ENCODE measurements at places on chromosomes 12 and 14.
A peak's percentile ranks its signal among the peaks of the same experiment; 100 is the strongest.

DNA sequence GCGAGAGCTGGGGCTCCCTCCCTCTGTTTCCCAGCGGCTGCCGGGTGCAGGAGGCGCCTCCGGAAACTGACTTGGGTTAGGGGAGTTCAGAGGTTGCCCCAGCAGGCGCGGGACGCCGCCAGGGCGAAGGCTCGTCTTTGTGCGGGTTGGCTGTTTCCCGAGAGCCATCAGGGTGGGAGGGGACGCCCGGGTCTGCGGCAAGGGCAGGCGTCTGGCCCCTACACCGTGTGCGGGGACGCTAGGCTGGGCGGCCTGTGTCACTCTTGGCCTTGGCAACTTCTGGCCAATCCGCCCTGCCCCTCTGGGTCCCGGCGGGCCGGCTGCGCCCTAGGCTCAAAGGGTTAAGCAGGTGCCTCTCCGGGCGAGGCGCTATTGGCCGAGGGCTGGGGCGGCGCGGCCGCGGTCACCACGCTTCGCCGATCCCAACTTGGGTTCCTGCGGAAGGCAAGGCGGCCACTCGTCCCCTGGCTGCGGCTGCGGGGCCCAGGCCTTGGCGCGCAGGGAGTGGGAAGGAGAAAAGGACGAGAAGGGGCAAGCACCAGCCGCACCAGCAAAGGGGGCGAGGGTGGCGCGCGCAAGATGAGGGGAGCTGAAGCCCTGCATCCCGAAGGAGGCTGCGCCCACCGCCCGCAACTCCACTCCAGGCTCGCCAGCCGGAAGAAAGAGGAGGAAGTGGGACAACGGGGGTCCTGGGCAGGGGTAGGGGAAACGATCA, 5.6 kb upstream of the NPAS3 start:
- peak; percentile 19 for DNase-seq

- DNase-seq, result no peak
These were observed 31.9 kb downstream of the SERPINA1 start for GRCh38 chr14:94356379-94357056.

- DNase-seq, result peak; percentile 75
These were observed 1.6 kb upstream of the ACOT6 start for GRCh38 chr14:73610687-73611086.

- DNase-seq, result no peak
These were observed 2.7 kb downstream of the CGRRF1 start for GRCh38 chr14:54512393-54512792.

GRCh38 chr12:113416091-113416754, 6.0 kb upstream of the SDSL start:
- no peak for DNase-seq

- DNase-seq, result no peak
These were observed 56.4 kb downstream of the PRKCH start for GRCh38 chr14:61377749-61378148.

DNA sequence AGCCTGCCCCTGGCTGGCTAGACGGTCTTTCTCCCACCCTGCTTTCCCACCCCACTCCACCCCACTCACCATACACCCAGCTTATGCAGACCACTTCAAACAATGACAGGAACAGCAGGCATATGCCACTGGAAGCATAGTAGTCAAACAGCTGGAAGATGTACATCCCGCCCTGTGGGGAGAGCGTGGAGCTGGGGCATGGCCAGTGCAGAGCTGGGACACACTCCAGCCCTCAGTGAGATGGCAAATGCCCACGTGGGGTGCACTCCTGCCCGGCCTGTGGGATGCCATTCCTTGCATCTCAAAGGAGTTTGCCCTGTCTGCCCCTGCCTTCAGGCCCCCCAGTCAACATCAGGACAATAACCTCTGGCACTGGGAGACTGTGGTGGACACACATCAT, 18.8 kb downstream of the SLC6A12 start:
- DNase-seq, result no peak

- no peak for DNase-seq
These were observed 1415.6 kb downstream of the LRFN5 start for GRCh38 chr14:43022094-43022800.

DNA sequence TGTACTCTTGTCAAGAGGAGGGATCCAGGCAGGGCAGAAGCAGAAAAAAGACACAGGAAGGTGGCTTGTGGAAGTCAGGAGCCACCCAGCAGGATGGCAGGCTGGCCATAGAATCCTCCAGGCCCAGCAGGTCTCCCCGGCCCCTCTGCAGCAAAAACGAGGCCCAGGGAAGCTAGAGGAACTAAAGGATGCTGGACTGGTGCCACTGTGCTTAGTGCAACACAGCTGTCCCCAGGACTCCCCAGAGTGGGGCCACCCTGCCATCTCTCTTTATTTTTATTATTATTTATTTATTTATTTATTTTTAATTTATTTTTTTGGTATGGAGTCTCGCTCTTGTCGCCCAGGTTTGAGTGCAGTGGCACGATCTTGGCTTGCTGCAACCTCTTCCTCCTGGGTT, 54.1 kb downstream of the PITPNM2 start:
- no peak for DNase-seq

DNA sequence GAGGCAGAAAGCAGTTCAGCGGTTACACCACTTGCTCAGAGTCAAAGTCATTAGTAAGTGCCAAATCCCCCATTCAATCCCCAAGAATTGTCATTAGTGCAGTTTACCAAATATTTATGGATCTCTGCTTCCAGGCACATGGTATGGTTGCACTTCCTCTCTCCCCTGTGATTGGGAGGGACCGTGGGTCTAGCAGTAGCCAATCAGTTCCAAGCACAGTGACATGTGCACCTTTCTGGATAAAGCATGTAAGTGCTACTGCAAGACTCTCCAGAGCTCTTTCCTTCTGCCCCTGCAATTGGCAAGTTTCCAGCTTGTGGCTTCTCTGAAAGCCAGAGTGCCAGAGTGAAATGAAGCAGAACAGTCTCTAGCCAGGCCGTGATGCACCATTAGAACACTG, 85.3 kb upstream of the FLRT2 start:
- DNase-seq, result peak; percentile 94

- no peak for DNase-seq
These were observed 30.2 kb upstream of the EVL start for GRCh38 chr14:100034961-100035500.

DNA sequence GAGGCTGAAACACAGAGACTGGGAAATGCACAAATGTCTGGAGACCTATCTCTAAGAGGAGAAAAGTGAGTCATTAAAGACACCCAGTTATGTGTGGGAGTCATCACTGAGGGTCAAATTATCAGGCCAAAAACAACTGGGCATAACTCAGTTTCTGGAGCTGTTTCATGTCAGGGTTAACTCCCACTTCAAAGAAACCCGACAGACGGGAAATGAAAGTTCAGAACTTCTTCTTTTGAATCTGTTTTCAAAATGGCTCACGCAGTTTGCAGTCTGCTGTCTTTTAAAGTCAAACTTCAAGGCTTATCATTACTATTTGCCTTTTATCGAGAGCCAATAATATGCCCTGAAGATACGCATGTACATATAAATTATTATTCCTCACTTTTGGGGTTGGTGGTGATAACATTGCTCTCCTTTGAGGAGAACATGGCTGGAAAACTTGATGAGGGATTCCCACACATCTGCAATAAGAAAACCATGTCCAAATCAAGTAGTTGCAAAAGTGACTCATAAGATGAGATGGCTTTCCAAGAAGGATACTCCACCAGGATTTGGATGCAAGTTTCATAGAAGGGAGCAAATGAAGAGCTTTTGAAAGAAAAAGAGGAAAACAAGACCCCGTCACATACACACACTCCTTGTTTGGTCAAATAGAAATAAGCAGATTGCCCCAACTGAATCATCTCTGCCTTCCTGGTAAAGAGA, 341.4 kb downstream of the ADAMTS20 start:
- DNase-seq, result peak; percentile 69

DNA sequence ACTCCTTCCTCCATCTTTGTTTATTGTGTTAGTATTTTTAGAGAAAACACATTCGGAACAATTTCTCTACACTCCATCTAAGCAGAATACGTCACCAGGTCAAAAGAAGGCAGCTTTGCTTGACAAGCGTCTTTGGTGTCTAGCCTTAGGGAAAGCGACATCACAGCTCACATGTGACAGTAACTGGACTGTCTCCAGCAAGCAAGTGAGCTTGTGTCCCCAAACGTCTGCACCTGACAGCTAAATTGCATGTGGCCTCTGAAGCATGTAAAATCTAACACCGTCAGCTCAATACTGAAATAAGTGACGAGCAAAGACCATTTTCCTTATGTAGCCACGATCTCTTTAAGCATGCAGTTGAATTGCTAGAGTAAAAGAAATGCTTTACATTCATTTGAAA, 509.8 kb downstream of the GLT1D1 start:
- DNase-seq, result no peak

DNA sequence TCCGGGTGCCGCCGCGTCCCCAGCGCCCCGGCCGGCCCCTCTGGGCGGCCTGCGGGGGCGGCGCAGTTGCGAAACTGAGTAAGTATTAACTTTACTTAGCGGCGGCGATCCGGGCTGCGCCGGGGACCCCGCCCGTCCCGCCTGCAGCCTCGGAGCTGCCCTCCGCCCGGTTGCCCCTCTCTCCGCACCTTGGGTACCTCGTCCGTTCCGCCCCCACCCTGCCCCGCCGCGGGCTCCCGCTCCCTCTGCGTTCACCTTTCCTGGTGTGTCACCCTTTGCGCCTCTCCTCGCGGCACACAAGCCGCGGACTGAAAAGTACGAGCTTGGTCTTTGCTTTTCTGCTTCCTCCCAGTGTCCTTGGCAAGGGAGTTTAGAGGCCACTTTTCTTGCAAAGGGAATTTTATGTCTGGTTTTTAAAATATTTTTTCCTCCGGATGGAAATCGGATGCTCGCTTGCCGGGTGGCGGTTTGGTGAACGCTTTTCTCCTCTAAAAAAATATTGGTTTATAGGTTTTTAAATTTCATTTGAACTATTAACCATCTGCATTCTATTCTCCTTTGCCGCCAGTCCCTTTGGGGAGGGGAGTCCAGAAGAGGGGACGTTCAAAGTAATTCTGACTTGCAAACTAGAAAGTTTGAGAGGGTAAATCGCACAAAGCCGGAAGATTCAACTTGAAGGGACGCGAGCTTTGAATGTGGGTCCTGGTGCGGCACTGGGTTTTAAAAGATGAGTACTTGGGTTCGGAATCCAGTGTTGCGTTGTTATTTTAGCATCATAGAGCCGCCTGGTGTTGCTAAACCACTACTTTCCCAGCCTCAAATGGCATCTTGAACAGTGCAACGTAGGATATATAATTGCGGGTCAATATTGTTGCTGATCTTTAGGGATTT, 834 bp downstream of the RASSF8 start:
- DNase-seq, result peak; percentile 73

DNA sequence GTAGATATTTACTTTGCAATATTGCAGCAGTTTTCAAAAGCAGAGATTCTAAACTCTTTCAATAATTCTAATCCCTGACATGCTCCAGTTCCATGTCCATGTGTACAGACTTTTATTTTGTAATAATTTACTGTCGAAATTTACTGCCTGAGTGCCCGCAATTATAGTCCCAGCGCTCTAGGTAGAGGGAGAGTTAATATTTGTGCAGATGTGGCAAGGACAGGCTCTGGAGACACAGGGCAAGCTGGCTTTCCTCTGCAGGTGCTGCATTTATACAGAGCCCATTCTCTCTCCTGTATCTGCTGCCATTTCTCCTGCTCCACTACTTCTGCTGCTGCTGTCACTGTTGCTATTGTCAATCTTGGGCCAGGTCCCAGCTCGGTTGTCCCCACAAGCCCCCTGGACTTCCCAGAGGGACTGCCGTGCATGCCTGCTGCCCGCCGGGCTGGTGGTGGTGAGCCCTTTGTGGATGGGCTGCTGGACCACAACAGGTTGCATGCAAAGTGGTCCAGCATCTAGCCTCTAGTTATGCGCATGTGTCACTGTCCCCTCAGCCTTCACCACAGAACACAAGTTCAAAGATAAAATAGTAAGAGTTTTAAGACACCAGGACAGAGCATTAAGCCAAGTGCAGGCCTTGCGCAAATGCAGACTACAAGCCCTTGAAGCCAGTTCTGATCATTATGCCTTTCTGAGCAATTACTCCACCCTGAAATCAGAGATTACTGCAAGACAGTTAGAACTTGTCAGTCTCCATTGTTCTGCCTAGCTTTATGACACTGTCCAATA, 40.8 kb upstream of the CSRP2 start:
- no peak for DNase-seq

GRCh38 chr14:34247605-34248004, 214.4 kb downstream of the SPTSSA start:
- DNase-seq, result no peak
